ENCODE measurements at places on chromosomes 2 and 18.
A peak's percentile ranks its signal among the peaks of the same experiment; 100 is the strongest.

DNA sequence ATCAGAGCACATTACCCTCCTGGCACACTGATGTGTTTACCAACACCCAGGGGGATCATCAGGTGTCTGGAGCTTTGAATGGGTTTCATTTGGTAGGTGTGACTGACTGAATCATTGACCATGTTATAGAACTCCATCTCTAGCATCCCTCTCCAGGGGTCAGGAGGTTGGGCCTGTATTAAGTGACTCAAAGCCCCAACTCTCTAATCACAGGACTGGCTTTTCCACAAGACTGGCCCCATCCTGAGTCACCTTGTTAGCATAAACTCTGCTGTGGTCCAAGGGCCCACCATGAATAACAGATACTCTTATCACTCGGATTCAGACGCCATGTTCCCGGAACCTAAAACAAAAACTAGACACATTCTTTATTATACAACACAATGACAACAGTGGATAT, 125.9 kb upstream of the NDUFV2 start:
- DNase-seq, result no peak

DNA sequence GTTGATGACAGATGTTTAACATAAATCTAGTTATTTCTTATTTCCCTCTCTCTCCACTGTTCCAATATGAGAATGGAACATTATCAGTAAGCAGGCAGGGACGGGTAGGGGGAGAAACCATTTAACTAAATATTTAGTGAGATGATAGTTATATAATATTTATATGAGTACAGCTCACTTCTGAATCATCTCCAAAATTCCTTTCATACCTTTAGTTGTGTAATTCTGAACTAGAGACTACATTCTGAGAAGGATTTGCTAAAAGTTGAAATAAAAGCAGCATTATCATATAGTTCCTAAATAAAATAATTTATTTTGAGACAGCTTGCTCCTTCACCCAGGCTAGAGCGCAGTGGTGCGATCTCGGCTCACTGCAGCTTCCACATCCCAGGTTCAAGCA, 41.4 kb downstream of the B4GALT6 start:
- DNase-seq, result no peak

DNA sequence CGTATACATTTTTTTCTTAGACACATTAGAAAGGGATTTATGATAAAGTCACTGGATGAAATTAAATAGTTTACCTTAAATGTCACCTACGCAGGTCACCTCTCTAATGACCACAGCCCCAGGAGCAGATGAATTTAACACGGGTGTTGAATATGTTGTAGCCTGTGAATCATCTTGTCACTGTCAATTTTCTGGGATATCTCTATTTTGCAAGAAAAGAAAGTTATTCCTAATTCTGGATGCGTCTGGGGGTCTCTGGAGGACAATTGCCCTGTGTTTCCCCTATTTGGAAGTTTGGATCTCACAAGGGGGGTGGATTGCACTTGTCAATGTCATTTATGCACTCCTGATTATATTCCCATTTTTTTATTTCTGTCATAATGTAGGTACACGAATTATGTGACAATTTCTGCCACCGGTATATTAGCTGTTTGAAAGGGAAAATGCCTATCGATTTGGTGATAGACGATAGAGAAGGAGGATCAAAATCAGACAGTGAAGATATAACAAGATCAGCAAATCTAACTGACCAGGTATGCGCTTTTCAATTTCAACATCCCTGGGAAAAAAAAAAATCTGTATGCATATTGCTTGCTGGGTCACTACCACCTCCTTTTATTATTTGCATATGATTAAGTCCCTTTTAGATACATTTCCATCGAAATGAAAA, 7.7 kb downstream of the MEIS1 start:
- DNase-seq, result no peak

- DNase-seq, result peak; percentile 13
These were observed 190.1 kb downstream of the TTC32 start for GRCh38 chr2:19711470-19712372.

- DNase-seq, result no peak
These were observed 111.2 kb downstream of the PLB1 start for GRCh38 chr2:28606986-28607441.

- no peak for DNase-seq
These were observed 950.1 kb downstream of the CNTNAP5 start for GRCh38 chr2:124975224-124975623.

DNA sequence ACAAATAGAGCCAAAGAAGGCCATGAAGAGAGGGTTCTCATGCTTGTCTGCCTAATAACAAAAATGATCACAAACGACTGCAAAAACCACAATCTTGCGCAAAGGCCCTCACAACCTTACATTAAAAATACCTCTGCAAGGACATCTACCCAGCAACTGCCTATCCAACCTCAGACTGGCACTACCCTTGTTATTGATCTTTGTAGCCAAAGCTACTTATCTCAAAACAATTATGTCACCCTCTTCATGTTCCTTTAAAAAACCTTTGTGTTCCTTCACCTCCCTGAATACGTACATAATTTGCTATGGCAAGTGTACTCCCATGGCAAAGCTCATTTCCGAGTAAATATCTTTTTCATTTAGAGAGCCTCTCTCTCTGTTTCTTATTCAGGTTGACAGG, 44.1 kb downstream of the TMEM163 start:
- DNase-seq, result no peak

DNA sequence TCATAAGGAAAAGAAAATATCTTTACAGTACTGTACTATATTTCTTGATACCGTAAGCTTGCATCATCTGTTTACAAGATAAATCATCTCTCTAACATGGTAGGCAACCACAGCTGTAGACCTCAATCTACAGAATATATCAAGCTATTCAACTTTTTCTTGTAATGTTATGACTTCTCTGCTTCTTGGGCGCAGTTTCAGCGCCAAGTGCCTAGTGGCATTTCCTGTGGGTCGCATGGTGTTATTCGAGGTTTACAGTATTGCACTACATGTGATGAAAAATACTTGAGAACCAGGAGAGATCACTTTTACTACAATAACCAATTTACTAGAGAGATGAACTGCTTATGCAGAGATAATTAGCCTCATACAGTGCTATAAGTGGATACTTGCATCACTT, 34.0 kb upstream of the SESTD1 start:
- DNase-seq, result no peak

GRCh38 chr2:121321476-121321875, 36.5 kb upstream of the TFCP2L1 start:
- no peak for DNase-seq

- DNase-seq, result no peak
These were observed 57.2 kb downstream of the TSHZ1 start for GRCh38 chr18:75267643-75268363.

DNA sequence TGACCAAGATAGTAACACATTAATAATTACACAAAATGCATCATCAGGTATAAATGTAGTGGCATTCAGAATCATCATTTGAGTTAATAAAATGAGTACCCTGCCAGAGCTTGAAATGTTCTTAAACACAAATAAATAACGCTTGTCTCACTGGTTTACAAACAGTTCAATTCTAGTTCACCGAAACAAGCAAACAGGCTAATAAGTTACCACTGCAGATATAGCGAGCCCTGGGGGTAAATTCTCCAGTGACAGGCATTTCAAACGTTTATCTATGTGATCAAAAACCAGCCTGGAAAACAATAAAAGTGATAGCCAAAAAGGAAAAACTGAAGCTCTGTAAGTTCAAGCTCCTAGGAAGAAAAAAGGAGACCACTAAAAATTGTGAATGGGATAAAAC, 152.6 kb downstream of the THADA start:
- no peak for DNase-seq

DNA sequence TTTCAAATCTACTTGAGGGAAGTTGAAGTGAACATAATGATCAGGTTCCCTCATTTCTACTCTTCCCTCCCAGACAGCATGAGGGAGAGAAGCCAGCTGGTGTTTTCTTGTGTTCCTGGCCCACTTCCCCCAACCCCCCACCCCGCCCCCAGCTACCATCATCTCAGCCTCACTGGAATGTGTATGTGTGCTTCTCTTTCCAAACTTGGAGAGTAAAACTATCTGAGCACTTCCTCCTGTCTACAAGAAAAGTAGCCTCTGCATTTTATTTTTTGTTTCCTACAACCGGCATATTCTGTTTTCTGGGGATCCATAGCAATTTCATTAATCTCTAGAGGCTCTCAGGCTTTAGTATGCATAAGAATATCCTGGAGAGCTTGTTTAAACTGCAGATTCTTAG, 53.6 kb upstream of the GRHL1 start:
- DNase-seq, result no peak

DNA sequence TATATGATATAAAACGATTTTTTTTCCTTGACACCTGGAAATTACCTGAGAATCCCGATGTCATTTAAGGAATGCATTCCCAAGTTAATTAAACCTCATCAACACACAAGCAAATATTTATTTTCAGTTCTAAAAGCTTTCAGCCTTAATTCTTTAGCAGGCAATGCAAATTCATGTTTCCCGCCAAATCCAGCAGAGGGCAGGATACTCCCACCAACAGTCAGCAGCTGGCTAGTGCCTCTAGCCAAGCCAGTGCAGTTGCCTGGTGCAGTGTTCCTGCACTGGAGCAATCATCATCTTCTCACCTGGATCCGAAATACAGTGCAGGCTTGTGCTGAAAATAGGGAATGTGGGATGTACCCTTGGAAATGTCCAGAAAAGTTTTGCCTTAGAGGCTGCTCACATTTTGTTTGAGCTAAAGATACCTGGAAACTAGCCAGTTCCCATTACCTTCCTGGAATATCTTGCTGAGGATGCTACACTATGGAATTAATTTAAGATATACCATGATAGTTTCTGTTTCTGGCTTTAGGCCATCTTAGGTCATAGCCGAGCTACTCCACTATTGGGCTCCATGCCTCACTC, 48.4 kb upstream of the CYTIP start:
- DNase-seq, result peak; percentile 87

- no peak for DNase-seq
These were observed 240.6 kb upstream of the CWC22 start for GRCh38 chr2:180247658-180248057.

GRCh38 chr2:110100480-110100879, 15.1 kb downstream of the MALL start:
- DNase-seq, result no peak

GRCh38 chr18:12686100-12686499, 16.4 kb downstream of the CEP76 start:
- peak; percentile 16 for DNase-seq

DNA sequence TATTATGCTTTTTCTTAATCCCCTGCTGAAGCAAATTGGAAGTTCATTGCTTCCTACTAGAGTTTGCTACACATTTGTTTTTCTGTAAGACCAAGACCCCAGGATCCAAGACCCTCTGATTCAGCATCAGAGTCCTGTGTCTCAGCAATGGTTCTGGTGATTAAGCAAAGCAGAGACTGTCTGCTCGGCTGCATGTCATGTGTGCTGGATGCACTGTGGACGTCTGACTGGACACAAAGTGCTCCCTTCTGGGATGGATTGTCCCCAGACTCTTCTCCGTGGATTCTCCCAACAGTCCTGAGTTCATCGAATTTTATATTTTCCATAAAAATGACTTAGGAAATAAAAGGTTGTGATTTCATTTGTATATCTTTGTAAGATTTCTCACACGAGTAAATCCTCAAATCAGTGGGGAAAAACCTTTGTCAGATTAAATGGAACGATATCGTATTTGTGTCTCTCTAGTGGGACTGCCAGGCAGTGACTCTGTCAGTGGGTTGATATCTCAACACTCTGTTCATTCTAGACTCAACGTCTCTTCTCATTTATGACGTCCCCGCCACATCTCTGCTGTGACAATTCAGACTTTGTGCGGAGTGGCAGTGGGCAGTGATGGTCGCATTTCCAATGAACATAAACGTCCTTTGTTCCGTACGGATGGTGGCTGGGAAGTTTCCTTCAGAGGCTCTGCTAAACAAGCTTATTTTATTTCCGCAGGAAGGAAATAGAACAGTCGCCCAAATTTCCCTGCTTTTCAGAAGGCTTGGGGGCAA, 58.6 kb downstream of the NCAPH start:
- no peak for DNase-seq

All from activated CD4-positive, alpha-beta T cell treated with anti-CD3 and anti-CD28 coated beads, Interleukin-10, Interleukin-2, amounts not matched to agents 100 ng/mL and 50 ng/mL, durations not matched to agents 16 hours and 8 hours (primary cell).